ENCODE measurements at places on chromosomes 2 and 18. TPM values are rescaled to one million over a fixed set of nuclear protein-coding genes. Genes with fewer than 3 reads are reported as not detected.

RPIA gene
- 11.7 TPM for total RNA-seq

PREPL gene
- total RNA-seq, result 16.1 TPM

- DNase-seq, result no peak
Measured at GRCh38 chr2:232857158-232857563, 12.9 kb upstream of the SNORC start.

GRCh38 chr2:136534811-136535210 lies 230.5 kb upstream of the THSD7B start:
- DNase-seq, result no peak

DNA sequence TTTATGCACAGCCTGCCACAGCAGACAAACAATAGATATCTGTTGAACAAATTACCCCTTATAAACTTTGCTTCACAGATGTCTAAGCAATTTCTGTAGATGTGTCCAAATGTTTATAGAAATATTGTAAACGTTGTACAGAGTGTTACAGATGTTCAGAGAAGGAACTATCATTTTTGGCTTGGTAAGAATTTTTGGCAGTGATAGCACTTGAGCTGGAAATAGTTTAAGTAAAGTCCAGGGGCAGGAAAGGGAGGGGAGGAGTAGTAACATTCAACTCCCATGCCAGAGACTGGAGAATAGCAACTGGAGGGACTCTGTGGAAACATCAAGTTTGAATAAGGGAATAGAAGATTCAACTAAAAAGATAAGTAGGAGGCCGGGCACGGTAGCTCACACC lies 4.4 kb downstream of the PTRHD1 start:
- no peak for DNase-seq
